ENCODE measurements at places on chromosomes 3 and 15.

- no peak for DNase-seq
Measured at GRCh38 chr3:130354430-130354829, 9.0 kb downstream of the COL6A5 start.

GRCh38 chr3:167913219-167913835 is 177.8 kb downstream of the SERPINI1 start:
- no peak for DNase-seq

DNA sequence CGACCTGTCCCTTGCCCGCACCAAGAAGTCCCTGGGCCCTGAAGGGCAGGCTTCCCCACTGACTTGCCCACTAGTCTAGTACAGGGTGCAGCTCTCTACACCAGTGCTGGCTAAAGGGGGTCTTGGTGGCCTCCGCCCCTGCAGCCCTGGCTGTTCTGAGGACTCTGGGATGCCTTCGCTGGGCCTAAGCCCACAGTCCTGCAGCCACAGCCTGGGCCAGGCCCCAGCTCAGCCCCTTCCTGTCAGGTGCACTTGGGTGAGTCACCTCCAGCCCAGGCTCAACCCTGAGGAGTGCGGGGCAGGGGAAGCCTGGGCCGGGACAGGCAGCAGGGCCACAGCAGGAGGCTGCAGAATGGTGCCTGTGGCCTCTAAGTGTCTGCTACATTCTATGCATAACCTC is 971 bp downstream of the C3orf22 start:
- no peak for DNase-seq

GRCh38 chr15:67070150-67070549 is 4.7 kb downstream of the SMAD3 start:
- no peak for DNase-seq

DNA sequence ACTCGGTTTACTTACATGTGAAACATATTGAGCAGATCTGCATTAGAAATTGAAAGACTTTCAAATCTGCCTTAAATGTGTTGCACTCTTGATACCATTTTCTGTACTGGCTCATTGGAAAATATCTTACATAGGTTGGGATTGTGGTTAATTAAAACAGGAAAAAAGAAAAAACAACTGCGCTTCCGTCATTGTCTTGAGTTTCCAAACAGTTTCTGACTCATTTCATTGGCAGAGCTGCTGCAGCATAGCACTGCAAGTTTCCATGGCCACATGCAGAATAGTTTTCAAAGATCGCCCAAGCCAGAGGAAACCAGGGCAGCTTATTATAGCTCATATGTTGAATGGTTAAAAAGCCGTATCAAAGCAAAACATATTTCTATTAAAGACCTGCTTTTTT is 446.6 kb upstream of the BCHE start:
- DNase-seq = no peak

GRCh38 chr15:100633763-100634075 is 31.3 kb downstream of the ASB7 start:
- no peak for DNase-seq

GRCh38 chr3:135214400-135214799 is 419.3 kb downstream of the EPHB1 start:
- DNase-seq = no peak

DNA sequence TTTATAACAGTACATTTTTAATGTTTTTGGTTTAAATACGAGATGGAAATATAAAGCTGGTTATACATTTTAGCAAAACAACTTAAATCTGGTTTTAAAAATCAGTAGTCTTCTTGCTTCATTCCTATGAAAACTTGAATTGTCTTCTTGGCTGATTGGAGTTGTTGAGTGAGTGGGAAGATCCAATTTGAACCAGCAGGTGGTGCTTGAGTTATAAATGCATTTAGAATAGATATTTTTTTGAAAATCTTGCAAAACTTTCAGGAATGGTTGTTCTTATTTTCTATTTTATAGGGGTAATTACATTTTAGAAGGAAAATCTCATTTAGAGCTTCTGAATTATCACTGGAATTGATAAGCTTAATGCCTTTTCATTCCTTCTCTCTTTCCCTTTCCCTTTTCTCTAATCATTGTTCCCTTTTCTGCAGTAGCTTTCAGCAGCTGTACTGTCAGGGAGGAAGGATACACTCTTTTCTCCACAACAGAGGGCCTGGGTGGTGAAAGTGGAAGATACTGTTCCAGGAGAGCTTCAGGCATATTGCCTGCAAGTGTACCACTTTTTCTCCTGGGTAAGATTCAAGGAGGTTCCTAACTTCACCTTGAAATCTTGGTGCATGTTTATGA is 335.6 kb downstream of the NLGN1 start:
- no peak for DNase-seq

DNA sequence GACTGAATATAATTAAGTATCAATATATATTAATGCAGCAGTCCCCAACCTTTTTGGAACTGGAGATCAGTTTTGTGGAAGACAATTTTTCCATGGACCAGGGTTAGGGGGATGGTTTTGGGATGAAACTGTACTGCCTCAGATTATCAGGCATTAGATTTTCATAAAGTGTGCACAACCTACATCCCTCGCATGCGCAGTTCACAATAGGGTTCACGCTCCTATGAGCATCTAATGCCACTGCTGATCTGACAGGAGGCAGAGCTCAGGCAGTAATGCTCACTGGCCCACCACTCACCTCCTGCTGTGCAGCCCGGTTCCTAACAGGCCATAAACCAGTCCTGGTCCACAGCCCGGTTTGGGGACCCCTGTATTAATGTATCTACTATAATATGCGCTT is 95.6 kb downstream of the ULK4 start:
- DNase-seq = no peak

DNA sequence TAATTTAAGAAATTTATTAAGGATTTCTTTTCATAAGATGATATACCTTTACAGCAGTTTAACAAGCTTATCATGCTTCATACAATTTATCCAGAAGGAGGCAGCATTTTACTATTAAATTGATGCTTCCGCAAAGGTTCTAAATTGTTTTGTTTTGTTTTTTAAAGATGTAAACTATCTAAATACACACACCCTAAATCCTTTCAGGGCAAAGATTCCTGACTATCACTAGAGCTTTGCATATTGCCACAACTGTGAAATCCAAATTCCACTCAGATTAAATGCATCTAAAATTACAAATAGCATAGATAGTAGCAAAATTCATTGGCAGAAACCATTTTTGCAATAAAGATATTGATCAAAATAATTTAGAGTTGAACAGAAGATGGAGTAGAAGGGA is 44.5 kb upstream of the CCNL1 start:
- no peak for DNase-seq

DNA sequence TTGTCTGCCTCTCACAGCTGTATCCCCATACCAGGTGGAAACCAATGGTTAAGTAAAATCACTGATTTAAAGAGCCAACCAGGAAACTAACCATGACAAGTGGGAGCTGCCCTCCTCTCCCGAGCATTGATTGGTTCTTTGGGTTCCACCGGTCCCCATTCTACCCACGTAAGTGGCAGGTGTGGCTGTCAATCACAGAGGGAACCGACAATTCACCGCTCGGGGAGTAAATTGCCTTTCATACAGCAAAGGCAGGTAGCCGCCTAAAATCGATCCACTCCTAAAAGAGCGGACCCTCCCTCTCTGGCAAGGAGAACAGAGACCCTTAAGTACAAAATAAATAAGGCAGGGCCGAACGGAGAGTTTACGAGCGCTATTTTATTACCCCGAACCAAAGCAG is 1.2 kb downstream of the ERC2 start:
- no peak for DNase-seq

- no peak for DNase-seq
Measured at GRCh38 chr3:176692966-176693785, 504.1 kb downstream of the TBL1XR1 start.

- DNase-seq = no peak
Measured at GRCh38 chr3:58157700-58158099, 53.1 kb downstream of the DNASE1L3 start.

DNA sequence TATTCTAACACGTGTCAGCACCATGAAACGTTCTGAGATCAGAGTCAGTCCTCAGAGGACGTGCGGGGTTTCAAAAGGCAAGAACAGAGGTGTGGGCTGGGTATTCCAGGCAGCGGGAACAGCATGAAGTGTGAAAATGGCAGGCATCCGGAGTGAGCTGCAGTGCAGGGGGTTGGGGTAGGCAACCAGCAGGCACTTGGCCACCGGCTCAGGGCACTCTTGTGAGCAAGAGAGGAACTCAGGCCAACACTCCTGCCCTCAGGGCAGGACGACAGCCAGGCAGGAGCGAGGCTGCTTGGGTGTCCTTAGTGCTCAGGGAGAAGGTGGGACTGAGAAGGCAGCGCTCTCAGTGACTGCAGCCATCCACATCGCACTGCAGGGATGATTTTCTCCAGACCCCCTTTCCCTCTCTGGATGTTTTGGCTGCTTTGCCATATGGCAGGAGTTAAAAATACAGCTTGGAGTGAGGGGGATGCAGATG is 151.1 kb downstream of the NUP210 start:
- DNase-seq = no peak

- no peak for DNase-seq
Measured at GRCh38 chr3:77096966-77097890, 57.3 kb downstream of the ROBO2 start.

- DNase-seq = no peak
Measured at GRCh38 chr15:100393008-100393407, 51.2 kb upstream of the ADAMTS17 start.

Measured in stimulated activated CD4-positive, alpha-beta T cell treated with anti-CD3 and anti-CD28 coated beads, Interleukin-1b, Interleukin-23, amount 100 ng/mL, for 24 hours (primary cell).